ENCODE measurements at places on chromosomes 4 and X.

DNA sequence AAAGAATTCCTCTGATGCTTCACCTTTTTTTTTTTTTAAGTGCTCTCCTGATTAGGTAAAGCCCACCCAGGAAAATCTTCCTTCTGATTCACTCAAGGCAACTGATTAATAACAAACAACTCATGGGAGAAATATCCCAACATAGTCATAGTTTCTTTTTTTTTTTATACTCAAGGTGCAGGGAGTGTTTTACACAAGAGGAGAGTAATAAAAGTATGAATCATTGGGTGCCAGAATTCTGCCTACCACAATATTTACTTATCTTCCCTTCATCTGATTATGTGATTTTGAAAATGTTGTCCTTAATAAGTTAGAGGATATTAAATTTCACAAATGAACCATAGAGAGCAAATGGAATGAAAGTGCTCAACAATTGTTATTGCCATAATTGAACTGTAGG, 329.9 kb downstream of the TECRL start:
- no peak for DNase-seq

GRCh38 chr4:74111990-74112389, 13.0 kb upstream of the CXCL2 start:
- no peak for DNase-seq

GRCh38 chr4:13244444-13244843, 239.7 kb downstream of the RAB28 start:
- DNase-seq = no peak

DNA sequence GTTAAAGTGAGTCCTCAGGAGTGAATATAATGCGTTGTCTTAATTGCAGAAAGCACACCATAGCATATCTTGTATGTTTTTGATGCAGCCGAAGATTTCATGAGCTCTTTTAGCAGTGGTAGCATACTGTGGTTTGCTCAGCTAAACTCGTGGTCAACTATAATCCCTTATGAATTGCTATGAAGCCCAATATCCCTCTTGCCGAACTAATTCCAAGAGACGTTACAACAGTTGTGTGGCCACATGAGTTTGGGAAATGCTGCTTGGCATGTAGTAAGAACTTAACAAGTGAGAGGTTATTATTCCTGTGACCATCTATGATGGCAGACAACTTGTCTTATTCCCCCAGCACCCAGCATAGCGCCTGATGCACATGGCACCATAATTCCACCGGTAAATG, 30.7 kb downstream of the SYAP1 start:
- no peak for DNase-seq

GRCh38 chrX:123581586-123581985, 151.3 kb downstream of the THOC2 start:
- DNase-seq = no peak

- no peak for DNase-seq
Measured at GRCh38 chr4:92618968-92619367, 315.2 kb downstream of the GRID2 start.

DNA sequence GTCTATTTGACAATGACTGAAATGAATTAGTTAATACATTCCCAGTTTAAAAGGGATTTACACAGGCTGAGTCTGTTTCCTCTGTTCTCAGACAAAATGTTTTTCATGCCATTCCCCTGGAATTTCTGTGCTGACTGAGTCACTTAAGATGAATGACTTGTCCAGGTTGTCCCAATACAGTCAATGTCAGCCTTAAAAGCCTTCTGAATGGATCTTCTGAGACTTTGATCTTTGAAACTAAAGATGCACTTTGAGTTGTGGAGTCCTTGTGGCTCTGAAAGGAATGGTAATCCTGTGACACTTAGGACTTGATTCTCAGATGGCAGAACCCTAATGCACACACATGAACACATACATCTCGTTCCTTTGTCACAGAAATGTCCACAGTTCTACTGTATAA, 622.2 kb upstream of the GRID2 start:
- DNase-seq = no peak

DNA sequence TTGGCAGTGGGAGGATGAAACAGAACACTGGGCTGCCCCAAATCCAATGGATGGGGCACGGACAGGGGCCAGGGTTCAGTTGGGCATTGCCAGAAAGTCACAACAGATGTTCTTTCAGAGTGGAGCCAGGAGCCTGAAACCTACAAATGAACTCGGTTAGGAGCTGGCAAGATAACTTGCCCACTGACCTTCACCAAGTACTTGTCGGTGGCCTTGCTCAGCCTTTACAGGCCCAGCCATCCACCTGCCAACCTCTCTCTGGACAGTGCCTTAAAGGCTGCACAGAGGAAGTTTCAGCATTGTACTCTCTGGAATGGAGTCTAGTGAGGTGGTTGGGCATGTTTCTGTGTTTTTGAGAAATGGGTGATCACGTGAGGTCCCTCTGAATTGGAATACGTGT, 87.1 kb upstream of the USP9X start:
- DNase-seq = no peak

DNA sequence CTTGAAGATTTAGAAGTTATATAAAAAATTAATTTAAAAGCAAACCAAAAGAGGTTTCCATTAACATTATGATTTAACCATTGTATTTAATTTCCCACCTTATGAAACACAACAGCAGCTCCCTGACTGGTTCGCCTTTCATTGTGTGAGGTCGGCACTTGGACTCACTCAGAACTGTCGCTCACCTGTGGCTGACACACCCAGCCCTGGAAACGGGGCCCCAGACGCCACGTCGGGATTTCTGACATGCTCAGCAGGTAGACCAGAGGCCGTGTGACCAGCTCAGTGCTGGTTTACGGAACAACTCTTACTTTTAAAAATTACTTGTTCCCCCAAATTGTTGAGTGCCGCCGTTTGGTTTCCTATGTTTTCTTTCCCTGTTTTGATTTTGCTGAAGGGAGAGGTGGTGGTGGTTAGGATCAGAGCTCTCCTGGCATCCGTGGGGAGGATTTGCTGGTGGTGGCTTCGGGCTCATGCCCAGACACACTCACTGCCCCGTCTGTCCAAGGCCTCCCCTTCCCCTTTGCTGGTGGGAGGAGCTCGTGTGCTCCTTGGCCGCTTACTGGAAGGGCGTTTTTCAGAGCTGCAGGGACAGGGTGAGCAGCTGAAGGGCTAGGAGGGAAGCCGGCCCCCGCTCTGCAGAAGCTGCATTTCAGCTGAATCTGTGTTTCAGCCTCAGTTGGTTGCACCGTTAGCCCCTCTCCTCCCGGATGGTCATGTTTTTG, 59.2 kb downstream of the CPLX1 start:
- no peak for DNase-seq

DNA sequence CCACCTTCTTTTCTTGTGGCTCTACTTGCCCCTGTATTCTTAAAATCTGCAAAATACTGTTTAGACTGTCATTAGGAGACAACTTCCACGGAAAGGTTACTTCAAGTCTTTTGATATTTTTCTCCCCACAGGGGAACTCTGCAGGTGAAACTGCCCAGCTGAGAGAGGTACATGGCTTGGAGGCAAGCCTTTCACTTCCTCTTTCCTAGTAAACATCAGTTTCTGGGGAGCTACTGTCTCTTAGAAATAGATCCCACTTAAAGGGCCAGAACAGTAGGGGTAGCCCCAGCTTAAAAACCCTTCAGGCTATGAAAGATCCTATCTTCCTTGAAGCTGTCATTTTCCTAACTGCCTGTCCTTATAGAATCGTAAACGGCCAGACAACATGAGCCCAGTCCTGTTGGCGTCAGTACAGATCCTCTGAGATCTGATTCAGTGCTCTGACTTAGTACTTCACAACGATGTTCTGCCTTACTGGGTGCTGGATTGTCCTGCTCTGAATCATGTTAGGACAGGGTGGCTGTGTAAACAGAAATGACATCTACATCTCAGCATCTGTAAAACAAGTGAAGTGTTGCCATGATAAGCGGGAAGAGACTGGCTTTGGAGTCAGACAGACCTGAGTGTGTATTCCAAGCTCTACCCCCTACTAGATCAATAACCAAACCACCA, 102.1 kb downstream of the ITIH6 start:
- no peak for DNase-seq

DNA sequence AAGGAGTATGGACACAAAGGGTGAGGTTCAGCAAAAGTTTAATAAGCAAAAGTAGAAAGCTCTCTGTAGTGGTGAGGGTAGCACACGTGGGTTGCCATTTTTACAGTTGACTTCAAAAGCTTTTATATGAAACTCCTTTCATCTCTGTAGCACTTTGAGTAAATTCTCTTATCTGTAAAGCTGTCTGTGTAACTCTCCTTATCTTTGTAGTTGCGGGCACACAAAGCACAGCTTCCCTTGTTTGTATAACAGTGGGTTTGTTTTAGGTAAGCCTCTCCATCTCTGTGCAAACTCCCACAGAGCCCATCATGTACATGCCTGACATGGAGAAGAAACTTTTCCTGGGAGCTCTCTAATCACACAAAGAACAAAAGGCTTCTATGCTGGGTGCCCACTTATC, 325.9 kb upstream of the PABPC5 start:
- no peak for DNase-seq

GRCh38 chr4:140673729-140674128, 82.5 kb downstream of the TBC1D9 start:
- peak; percentile 56 for DNase-seq

GRCh38 chrX:118220509-118220908, 103.9 kb upstream of the KLHL13 start:
- DNase-seq = no peak

GRCh38 chr4:149630064-149630463, 185.6 kb downstream of the IQCM start:
- DNase-seq = no peak

DNA sequence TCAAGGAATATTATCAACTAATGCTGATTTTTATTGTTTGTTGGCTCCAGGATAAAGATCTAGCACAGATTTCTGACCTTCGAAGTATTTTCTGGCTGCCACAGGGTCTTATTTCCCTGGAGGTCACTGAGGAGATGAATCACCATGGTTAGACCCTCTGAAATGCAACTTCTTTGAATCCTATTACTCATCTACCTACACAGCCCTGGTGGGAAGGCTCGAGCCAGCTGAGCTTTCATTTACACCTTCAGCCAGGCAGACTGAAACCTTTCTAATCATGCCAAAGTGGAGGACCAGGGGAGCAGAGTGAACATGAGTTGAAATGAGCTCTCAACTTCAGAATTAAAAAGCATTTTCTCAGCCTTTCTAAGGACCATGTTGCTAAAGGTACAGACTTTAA, 130.5 kb downstream of the SMIM20 start:
- no peak for DNase-seq
